ENCODE measurements at places on chromosomes 1 and 21.
A peak's percentile ranks its signal among the peaks of the same experiment; 100 is the strongest.

DNA sequence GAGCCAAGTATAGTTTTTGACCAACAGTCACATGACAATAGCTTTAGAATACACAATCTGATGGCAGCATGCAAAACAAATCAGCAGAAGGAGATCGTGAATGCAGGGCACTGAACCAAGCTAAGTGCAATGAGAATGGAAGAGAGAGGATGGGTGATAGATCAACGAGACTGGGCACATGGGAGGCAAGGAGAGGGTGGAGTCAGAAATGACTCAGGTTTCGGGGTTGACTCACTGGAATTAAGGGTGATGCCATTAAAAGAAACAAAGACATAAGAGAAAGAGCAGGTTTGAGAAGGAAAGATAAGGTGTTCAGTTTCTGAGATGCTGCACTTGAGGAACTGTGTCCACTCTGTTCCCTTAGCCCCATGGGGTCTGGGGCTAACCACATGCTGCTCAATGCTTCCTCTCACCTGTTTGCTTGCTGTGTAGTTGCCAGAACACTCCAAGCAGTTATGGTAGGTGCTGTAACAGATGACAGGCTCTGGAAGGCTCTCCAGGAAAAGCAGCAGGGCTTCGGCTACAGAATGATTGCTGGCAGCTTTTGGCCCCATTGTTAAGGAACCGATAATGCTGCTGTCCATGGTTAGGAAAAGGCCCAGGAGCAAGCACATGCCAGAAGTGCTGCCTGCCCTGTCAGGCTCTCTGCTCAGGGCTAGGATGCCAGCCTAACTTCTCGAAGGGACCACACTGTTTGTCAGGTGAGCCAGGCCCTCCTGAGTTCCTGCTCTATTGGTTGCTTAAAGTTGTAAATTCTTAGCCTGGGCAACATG is 6.1 kb upstream of the MTF1 start:
- no peak for DNase-seq

DNA sequence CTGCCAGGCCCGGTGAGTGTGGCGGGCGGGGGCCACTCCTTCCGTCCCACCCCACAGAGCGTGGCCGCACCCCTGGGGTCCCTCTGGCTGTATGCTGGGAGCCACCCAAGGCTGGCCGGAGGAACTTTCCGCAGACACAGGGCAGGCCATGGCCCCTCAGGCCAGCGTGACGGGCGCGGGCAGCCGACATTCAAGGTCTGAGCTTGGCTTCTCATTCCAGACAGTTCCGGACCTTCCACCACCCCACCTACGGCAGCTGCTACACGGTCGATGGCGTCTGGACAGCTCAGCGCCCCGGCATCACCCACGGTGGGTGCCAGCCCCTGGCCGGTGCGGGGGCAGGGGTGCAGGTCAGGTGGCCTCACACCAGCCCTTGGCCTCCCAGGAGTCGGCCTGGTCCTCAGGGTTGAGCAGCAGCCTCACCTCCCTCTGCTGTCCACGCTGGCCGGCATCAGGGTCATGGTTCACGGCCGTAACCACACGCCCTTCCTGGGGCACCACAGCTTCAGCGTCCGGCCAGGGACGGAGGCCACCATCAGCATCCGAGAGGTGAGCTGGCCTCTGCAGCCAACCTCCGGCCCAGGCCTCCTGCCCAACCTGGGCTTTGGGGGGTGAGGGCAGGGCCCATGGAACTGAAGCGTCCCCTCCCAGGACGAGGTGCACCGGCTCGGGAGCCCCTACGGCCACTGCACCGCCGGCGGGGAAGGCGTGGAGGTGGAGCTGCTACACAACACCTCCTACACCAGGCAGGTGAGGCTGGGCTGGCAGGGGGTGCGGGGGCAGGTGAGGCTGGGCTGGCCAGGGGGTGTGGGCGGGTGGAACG is 7.3 kb downstream of the SCNN1D start:
- no peak for DNase-seq

GRCh38 chr1:9755441-9755995 is 68.2 kb downstream of the CLSTN1 start:
- DNase-seq = no peak

GRCh38 chr1:196733091-196733970 is 41.3 kb upstream of the CFHR3 start:
- DNase-seq = no peak

GRCh38 chr1:224082146-224082545 is 31.8 kb upstream of the FBXO28 start:
- no peak for DNase-seq

DNA sequence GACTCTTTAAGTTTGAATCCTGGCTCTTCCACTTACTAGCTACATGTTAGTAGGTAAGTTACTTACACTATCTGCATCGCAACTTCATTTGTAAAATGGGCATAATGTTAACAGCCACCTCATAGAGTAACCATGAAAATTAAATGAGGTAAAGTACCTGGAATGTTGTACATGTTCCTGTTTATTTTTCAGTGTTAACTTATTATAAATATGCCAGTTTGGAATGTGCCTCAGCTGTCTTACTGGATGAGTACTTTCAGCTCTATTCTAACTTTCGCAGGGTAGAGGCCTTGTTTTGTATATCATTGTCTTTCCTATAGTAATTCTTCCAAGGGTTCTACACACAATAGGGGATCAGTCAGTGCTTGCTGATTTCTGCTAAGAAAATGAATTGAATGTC is 167.4 kb downstream of the DUSP10 start:
- no peak for DNase-seq

GRCh38 chr1:51299981-51300670 is 30.2 kb downstream of the TTC39A start:
- DNase-seq = no peak

GRCh38 chr21:38965241-38965640 is 159.5 kb downstream of the ETS2 start:
- no peak for DNase-seq

DNA sequence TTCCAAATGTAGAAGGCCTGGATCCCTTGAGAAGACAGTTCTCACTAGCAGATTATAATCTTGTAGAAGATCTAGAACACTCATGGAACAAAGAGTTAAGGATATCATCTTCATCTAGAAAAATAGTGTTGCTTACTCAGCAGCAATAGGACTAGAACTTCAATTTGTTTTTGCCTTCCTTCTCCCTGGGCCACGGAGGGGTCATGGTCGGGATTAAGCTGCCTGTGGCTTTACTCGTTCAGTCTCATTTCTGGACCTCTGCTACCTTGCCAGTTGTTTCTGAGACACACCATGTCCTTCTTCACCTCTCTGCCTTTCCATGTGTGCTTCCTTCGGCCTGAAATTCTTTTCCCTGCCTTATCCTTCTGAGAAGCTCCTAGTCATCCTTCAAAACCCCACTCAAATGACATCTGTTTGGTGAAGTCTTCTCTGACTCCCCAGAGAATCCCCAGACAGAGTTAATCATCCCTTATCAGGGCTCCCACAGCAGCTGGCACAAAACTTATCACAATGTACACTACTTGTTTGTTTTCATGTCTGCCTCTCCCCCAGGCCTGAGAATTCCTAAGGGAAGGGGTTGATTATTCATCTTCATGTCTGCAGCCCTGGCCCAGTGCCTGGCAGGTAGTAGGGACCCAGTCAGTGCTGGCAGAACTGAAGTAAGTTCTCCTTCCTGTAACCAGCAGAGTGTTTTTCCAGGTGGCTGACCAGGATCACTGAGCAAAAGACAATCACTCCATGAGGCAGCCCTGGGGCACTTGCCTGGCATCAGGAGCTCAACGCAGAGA is 15.5 kb upstream of the SNX27 start:
- no peak for DNase-seq

GRCh38 chr1:7641587-7642417 is 129.3 kb upstream of the VAMP3 start:
- DNase-seq = no peak

DNA sequence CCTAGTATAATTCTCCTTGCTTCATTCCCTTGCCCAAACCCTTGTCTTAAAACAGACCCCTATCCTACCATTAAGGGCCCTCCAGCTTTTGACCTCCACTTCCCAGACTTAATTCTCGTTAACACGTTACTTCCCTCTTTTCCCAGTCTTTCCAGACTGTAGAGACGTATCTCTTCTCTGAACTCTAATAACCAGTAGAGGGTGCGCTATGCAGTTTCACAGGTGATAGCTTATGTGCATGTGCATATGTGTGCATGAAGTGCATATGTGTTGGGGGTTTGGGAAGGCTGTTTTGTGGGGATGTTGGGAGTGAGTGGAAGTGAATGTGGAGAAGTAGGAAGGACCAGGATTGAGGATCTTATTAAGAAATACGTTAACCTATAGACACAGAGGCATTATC is 78.1 kb upstream of the CCDC190 start:
- DNase-seq = no peak

DNA sequence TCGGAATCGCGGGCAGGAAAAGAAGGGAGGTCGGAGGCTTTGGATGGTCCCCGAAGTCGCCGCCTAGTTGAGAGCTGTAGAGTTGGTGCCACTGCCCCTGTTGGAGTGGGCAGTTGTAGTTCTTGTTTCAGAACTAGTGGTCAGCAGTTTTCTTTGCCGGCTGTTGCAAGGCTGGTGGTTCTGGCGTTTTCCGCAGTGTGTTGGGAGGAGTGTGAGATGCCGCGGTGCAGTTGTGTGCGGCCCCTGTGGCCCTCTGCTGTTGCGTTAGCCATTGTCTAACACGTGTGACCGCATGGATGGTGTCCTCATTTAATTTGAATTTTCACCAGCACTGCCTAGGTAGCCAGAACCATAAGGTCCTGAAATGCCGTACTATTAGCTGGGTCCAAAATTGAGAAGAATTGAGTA is 1.4 kb downstream of the ARF1 start:
- DNase-seq = no peak

DNA sequence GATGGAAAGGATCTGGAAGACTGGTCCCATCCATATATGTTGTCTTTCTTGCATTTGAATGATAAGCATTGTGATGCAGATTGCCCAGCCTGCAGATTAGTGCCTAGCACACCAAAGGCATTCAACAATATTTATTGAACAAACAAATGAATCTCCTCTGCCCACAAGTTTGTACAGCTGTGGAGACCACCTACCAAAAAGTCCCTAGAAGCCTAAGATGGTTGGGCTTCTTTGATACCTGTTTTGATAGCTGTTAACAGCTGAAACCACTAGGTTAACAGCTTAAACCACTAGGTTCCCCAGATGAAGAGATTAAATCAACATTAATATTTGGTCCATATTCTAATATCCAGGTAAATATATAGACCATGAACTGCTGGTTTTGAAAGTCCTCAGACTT is 9.8 kb downstream of the DUSP10 start:
- DNase-seq = no peak

GRCh38 chr21:35342440-35342839 is 293.3 kb upstream of the RUNX1 start:
- peak; percentile 33 for DNase-seq

DNA sequence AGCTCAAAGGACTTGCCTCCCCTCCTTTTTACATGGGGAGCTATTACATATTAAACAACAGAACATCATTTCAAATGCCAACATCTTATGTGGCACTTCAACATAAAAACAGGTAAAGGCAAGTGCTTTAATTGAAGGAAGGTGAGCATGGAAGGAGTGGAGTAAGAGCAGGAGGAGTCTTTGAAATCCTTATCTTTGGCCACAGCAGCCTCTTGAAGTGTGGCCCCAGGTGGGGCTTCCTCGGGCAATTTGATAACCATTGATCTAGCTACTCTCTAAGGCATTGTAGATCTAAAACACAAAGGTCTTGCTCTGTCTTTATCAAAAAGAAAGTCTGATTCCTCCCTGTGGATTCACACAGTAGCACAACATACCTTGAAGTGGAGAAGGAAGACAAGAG is 70.9 kb upstream of the PPP2R5A start:
- DNase-seq = no peak

- DNase-seq = no peak
Measured at GRCh38 chr1:231272173-231272572, 31.2 kb downstream of the GNPAT start.

DNA sequence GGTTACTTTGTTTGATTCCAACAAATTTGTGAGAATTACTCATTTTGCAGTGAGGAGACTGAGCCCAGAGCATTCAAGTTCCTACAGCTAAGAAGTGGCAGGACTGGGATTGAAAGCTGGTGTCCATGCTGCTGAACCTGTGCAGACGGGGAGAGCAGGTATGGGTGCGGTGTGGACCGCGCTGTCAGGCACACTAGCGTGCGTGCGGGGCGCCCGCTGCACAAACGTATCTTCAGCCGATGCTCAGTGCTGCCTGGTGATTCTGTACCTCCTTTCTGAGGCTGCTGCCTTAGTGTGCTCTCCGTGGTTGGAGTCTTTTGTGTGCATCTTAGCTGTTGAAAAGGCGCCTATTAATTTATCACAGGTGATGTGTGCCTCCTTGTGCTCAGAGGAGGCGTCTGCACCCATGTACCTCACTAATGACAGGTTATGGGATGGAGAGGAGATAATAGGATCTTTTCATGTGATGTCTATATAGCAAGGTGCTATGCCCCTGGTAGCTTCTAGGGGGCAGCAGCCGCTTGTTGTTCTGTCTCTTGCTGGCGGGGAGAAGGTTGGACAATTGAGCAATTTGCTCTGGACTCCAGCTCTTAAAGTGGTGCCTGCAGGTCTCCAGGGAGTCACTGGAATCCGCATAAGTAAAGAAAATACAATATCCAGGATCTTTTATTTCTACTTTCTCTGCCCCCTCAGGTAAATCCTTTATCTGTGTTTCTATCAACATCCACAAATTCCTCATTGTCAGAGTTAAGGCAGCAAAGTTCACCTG is 32.5 kb downstream of the PEX14 start:
- no peak for DNase-seq

- no peak for DNase-seq
Measured at GRCh38 chr1:232327269-232327668, 302.7 kb downstream of the SIPA1L2 start.

DNA sequence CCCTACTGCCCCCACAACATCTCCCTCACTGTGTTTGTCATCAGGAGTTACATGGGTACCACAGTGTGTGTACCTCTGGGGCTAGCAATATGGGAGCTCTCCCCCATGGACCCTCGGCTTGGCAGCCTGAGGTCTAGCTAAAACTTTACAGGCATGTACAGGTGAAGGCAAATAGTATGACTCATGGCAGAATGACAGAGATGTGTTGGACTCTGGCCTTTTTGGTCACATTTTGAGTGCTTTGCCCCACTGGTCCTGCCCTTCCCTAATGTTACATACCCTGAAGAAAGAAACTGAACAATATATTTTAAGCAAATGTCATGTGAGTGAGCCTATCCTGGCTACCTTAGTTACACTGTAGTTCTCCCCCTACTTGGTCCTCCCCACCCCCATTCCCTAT is 124.0 kb downstream of the NGF start:
- no peak for DNase-seq

- DNase-seq = no peak
Measured at GRCh38 chr1:93757256-93758036, 75.8 kb upstream of the BCAR3 start.

- no peak for DNase-seq
Measured at GRCh38 chr1:163661391-163661790, 339.6 kb downstream of the NUF2 start.

DNA sequence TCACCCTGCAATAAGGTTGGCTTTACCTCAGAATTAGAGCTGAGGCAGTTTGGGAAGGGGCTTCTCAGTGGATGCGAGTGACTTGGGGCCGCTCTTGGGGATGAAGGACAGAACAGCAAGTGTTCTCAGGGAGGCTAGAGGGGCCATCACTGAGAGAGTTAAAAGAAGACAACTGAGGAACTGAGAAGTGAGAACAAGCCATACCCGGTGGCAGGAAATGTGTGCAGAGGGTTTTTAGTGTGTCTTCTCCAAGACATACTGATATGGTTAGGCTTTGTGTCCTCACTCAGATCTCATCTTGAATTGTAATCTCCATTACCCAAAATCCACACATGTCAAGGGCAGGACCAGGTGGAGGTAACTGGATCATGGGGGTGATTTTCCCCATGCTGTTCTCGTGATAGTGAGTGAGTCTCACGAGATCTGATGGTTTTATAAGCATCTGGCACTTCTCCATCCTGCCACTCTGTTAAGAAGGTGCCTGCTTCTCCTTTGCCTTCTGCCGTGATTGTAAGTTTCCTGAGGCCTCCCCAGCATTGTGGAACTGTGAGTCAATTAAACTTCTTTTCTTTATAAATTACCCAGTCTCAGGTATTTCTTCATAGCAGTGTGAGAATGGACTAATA is 75.8 kb downstream of the PCBP3 start:
- DNase-seq = peak; percentile 5
